ENCODE measurements at places on chromosomes 4 and X.

- DNase-seq = no peak
Observed at GRCh38 chr4:924107-925096, 7.7 kb downstream of the GAK start.

- DNase-seq = no peak
Observed at GRCh38 chr4:63492515-63492914, 916.7 kb downstream of the TECRL start.

- DNase-seq = no peak
Observed at GRCh38 chr4:139839403-139840031, 173.9 kb downstream of the MGST2 start.

- no peak for DNase-seq
Observed at GRCh38 chr4:185778307-185778706, 33.7 kb downstream of the SORBS2 start.

DNA sequence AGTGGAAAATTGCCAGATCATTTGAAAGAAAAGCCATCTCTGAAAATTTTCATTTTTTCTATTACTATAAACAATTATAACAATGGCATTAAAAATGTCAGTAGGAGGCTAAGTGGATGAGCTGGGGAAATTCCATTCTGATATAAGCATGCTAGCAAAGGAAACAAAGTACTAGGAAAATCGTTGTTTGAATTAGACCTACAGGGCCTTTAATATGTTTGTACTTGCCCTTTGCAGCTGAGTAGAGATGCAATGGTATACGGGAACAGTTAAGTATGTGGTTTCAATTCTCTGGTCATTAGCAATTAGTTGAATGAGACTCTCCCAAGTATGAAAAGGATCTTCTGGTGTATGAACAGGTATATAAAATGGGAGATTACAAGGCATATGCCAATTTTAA, 452.2 kb downstream of the PCDH11X start:
- no peak for DNase-seq

Data from NCI-H748 treated with DMSO at 0.1 percent for 48 hours (cell line).